HT1080 (cell line): ENCODE measurements at places on chromosomes 3 and 15. TPM values are rescaled to one million over a fixed set of nuclear protein-coding genes. Genes with fewer than 3 reads are reported as not detected.

DNA sequence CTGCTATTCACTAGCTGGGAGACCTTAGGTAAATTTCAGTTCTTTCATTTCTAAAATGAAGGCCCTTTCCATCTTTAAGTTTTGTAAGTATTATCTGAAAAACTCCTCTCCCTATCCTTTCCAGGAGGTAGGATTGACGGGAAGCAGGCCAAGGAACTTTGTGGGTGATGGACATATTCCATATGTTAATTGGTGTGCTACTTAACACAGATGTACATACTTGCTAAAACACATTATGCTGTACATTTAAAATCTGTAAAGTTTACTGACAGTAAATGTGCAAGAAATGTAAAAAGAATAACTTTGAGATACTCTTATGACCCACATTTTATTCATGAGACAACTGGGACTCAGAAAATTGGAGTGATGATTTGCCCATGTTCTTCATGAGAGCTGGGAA, 329.8 kb upstream of the LRRC3B start:
- no peak for DNase-seq

- DNase-seq, result peak; percentile 90
Observed at GRCh38 chr3:156323466-156323865, 203.1 kb downstream of the KCNAB1 start.

DNA sequence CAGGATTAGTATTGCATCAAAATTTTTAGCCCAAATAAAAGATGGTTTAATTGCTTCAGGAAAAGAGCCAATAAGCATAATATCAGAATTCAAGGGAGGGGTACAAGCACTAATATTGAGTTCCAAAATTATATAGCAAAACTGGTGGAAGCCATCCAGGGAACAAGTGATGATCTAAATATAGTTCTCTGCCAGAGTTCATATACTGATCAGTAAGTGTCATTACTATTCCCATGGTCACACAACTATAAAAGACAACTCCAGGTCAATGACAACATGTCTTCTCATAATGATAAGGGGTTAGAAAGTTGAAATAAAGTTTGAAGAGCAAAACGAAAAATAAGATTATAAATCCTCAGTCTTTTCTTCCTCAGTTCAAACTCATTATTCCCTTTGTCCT, 57.4 kb downstream of the ZNF280D start:
- no peak for DNase-seq

DNA sequence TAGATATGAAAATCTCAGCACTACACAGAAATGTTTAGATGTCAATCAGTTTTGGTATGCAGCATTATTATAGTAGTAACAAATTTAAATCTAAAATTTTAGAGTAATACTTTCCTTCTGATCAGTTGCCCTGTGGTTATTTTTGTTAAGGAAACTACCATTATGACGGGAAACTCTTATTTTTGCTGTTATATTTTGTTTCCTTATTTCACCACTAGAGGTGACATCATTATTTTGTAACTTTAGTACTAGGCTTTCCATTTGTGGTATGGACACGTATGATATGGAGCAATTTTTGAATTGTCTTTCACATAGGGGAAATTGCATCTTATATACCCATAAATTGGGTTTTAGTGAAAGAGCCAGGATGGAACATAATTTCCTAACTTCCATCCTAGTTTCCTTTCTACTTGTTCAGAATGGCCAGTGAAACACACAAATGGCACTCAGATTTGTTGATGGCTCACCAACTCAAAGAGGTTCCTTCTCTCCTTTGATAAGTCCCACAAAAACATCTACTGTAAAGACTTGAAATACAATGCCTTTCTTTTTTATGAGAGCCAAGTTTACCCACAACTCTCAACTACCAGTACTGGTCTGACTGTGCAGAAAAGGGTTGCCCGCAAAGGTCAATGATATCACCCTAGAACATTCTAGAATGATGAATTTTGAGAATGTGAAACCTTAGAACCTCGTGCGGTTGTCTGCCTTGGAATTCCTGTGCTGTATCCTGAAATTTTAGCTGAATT, 19.4 kb upstream of the PPP4R2 start:
- DNase-seq, result no peak

DNA sequence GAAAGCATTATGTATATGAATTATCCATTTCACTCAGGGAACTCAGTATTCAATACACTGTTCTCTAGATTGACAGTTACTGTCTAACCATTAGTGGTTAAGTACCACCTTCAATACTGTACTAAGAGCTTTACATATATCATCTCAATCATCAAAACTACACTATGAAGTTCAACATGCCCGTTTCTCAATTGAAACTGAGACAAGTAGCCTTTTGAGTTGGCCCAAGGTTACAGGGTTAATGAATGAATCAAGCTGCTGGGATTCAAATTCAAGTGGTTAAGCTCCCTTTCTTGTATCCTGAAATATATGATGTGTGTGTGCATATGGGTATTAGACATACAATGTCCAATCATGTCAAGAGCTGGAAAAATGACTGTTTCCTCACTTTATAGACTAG, 5.8 kb downstream of the TASOR start:
- DNase-seq, result no peak

DNA sequence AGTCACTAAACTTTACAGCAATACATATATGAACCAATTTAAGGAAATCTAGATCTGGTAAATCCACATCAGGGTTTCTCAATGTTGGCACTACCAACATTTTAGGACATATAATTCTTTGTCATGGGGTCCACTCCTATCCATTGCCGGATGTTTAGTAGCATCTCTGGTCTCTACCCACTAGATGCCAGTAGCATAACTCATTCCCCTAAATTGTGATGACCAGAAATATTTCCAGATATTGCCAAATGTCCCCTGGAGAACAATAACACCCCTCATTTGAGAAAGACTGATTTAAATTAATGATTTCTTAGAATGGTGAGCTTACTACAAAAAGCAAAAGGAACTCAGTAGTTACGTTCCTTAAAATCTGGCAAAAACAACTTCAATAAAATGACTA, 23.1 kb upstream of the ANKRD28 start:
- no peak for DNase-seq

DNA sequence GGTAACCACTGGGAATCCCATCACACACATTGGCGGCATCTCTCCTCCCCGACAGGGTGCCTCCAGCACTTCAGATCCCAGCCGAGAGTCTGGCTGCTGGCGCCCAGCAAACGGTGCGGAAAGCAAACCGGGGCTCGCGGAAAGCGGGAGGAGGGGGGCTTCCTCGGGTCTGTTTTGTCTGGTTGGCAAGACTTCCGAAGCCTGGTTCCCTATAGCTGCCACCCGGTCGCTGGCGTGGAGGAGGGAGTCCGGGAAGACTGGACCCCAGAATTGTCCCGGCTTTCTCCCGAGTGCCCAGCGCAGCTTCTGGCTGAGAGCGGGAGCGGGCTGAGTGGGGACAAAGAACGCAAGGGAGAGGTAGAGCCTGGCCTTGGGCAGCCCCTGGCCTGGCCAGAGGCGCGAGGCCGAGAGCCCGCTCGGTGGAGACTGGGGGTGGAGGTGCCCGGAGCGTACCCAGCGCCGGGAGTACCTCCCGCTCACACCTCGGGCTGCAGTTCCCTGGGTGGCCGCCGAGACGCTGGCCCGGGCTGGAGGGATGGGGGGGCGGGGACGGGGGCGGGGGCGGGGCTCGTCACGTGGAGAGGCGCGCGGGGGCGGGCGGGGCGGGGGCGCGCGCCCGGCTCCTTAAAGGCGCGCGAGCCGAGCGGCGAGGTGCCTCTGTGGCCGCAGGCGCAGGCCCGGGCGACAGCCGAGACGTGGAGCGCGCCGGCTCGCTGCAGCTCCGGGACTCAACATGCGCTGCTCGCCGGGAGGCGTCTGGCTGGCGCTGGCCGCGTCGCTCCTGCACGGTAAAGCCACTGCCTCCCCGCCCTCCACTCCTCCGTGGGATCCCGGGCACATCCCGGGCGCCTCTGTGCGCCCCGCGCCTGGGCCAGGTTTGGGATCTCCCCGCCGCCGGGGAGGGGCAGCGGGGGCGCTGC, at the start of gene CHRNA7:
TSS of gene CHRNA7 (plus strand) at position 654 of the 920 bp plus-strand sequence. CDS start at position 734, 80 bp downstream.
- DNase-seq, result peak; percentile 26

GRCh38 chr3:111932946-111933345, 45.9 kb upstream of the ABHD10 start:
- DNase-seq, result no peak

- no peak for DNase-seq
Observed at GRCh38 chr3:82044930-82045705, 283.7 kb upstream of the GBE1 start.

DNA sequence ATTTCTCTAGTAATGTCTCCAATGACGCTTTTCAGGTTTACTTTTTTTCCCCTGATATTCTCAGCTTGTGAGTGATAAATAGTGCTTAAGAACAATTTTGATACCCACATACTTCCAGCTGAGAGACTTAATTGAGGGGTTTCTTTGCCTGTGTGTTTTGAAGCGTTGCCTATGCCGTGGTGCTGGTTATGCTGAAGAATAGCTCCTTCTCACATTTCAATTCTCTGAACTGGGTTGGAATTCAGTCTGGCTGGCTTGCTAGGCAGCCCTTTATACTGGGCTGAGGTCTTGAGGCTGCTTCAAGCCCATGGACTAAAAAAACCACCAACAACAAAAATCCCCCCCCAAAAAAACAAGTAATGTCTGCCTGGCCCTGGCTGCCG, 87.4 kb downstream of the CHST2 start:
- DNase-seq, result no peak

DNA sequence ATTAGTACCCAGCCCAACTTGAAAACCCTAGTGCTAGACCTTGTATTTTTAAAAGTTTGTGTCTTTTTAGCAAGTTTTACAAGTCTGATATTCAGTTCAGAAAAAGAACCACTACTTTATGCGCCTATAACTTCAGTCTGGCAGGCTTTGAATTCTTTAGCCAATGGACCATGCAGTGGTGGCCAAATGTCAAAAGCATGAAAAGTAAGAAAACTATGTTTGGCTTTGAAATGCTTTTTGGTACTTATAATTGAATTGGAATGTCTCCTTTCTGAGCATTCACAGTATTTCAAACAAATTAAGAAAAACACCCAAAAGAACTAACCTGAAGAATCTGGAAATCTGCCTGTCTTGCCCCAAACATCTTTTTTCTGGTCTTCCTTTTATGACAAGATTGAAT, 12.8 kb downstream of the WDR48 start:
- no peak for DNase-seq

DNA sequence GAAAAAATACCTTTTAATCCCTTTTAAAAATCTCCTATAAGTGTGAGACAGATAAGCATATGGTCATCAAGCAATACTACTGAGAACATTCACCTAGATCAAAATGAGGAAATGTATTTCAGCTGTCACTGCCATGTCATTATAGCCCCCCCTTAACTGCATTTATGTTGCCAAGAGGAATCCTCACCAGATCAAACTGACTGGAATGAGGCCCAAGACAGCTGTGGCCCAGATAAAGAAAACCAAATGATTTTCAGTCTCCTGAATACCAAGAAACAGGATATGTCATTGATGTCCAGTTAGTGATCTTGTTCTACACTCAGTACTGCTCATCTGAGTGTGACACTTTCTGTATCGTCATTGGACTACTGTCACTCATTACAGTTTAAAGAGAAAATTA, 35.1 kb upstream of the CPB1 start:
- no peak for DNase-seq

DNA sequence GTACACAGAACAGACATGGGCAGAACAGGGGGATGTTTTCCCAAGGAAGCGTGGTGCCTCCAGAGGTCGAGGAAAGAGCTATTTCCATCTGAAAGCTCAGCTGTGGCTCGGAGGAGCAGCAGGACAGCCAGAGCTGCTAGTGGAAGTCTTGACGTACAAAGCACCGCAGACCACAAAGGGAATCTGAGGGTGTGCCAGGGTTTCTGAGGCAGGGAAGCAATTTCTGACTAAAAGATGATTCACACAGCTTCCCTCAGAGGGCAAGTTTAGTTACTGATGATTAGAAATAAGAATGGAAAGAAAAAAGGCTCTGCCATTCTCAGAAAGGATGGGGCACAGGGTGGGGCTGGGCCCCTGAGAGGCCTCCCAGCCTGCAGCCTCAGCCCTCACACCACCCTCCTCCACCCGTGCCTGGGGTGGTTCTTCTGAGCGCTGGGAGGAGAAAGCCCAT, 45.8 kb upstream of the SEC13 start:
- peak; percentile 99 for DNase-seq

GRCh38 chr3:128274837-128275236, 121.6 kb downstream of the EEFSEC start:
- peak; percentile 98 for DNase-seq

DNA sequence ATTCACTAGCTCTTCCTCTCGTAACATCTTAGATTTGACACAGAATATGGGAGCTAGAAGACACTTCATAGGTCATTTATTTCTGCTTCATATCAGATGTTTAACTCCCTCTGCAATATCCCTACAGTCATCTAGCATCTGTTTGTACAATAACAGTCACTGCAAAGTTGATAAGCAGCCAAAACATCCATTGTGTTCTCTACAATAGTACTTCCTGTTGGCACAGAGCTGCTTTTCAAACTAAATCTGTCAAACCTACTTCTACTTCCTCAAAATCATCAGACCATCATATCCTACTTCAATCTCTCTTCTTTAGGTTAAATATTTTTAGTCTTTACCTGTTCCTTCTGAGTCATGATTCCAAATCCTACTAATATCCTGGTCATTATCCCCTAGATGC, 233.2 kb downstream of the FGF12 start:
- DNase-seq, result peak; percentile 35

DNA sequence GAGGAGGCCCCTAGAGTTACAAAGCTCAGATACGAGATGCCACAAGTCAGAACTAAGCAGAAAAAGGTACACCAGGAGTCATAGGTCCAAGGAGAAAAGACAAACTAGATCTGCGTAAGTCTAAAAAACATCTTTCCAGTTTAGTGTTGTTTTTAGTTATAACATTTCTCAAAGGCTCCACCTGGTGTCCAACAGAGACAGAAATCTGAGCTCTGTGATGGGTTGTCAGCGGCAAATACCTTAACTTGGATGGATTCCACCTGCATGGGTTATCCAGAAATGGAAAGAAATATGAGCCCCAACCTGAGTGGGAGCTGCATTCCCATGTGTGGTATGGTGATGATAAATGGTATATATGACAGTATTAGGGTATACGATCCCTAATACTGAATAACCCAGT, 238.6 kb upstream of the CHRM5 start:
- DNase-seq, result no peak

Gene BNC1
- 14.8 and 18.1 TPM in 2 replicates for total RNA-seq

Gene C3orf80
- total RNA-seq, result 1.8 and 1.9 TPM in 2 replicates

Gene FBXW12
- total RNA-seq, result not detected in 2 replicates

Gene PCYT1A
- 71.0 and 76.7 TPM in 2 replicates for total RNA-seq

Gene CFAP100
- total RNA-seq, result not detected in 2 replicates

Gene ZXDC
- 25.5 and 31.7 TPM in 2 replicates for total RNA-seq

Gene SERPINI2
- not detected in 2 replicates for total RNA-seq

Gene EAF2
- 2.1 and 3.7 TPM in 2 replicates for total RNA-seq

Gene TM4SF4
- total RNA-seq, result not detected in 2 replicates

Gene CCDC13
- total RNA-seq, result not detected in 2 replicates

Gene DNASE1L3
- not detected in 2 replicates for total RNA-seq

Gene CHRD
- 0.43 and 1.2 TPM in 2 replicates for total RNA-seq

Gene EPHA3
- not detected in 2 replicates for total RNA-seq

Gene MEX3B
- 1.9 and 2.4 TPM in 2 replicates for total RNA-seq

Gene TNFAIP8L3
- total RNA-seq, result 1.8 and 2.3 TPM in 2 replicates

Gene TXNRD3
- 8.8 and 10.3 TPM in 2 replicates for total RNA-seq

Gene PLXND1
- total RNA-seq, result 26.7 and 28.5 TPM in 2 replicates

Gene ISG20
- total RNA-seq, result 39.1 and 48.9 TPM in 2 replicates

Gene TGM4
- total RNA-seq, result 0.03 TPM in 1 of 2 replicates, not detected in the other

Gene DNAH1
- 0.10 TPM in 2 replicates for total RNA-seq

Gene NAA80
- total RNA-seq, result 13.1 and 23.5 TPM in 2 replicates
